Endothelial cell (in vitro differentiated cells): ENCODE measurements at places on chromosomes 5 and 9. TPM values are rescaled to one million over a fixed set of nuclear protein-coding genes. Genes with fewer than 3 reads are reported as not detected.

The SOHLH1 gene
- 0.18 TPM for total RNA-seq

The C5orf58 gene
- total RNA-seq: 0.28 TPM

The GFI1B gene
- not detected for total RNA-seq

The PCDHAC2 gene
- 5.2 TPM for total RNA-seq

The C9orf50 gene
- total RNA-seq: not detected

The MCC gene
- total RNA-seq: 22.7 TPM

DNA sequence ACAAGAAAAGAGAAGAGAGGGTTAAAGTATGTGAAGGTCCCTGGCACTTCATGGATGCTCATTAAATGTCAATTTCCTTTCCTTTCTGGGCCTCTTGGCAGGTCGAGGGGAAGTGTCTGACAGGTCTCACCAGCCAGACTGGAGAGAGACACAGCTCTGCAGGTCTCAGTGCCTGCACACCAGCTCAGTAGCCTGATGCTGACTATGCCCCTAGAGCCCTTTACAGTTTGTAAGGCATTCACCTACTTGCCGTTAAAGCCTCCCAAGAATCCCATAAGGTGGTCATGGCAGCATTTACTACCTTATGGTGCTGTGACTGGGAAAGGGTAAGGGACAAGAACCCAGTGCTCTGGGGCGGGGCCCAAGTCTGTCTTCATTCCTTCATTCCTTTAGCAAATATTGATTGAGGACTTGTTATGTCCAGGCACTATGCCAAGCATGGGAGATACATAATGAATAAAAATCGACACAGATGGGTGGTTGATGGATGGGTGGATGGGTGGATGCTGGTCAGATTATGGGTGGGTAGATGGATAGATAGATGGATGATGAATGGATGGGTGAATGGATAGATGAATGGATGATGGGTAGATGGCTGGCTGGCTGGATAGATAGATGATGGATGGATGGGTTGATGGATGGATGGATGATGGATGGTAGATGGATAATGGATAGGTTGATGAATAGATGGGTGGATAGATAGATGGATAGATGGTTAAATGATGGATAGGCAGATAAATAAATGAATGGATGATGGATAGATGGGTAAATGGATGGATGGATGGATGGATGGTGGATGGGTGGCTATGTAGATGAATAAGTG is 21.3 kb upstream of the KIF12 start:
- H3K4me1 ChIP-seq: peaks cover 12% of the 10 kb centered on the region
- peak overlapping the region; percentile 53 for H3K27ac ChIP-seq
- H3K36me3 ChIP-seq: no peaks in the 10 kb centered on the region
- DNase-seq: no peak

DNA sequence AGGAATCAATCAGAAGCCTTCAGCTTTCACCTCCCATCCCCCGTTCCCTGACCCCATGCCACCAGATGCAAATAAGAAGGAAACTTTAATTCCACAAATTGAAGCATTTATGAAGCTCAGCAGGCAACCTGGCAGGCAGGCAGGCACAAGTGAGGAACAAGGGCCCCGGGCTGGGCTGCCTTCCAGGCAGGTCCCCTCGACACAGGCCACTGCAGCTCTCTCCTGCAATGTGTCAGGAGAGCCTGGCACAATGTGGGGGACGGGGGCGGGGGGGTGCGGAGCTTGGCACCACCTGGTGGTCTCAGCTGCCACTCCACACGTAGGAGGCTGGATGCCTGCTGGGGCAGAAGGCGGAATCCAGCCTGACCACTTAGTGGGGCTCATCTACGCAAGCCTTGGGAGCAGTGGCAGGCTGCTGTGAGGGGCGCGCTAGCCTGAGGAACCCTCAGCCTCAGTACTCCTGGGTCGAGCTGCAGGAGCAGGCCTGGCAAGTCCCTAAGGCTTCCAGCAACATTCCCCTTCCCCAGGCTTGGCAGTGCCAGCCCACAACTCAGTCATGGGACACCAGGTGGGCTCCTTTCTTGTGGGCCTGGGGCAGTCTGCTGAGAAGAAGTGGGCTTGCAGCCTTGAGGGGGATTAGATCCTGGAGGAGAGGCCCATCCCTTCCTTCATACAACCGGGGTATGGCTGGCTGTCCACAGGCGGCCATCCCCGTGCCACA is 50.2 kb upstream of the KCNMB1 start:
- no peak for DNase-seq
- H3K27ac ChIP-seq: no peak overlapping the region
- peaks cover 9% of the 10 kb centered on the region for H3K27me3 ChIP-seq
- peaks cover 2% of the 10 kb centered on the region for H3K4me1 ChIP-seq
- H3K4me3 ChIP-seq: no peak overlapping the region
- no peaks in the 10 kb centered on the region for H3K36me3 ChIP-seq

DNA sequence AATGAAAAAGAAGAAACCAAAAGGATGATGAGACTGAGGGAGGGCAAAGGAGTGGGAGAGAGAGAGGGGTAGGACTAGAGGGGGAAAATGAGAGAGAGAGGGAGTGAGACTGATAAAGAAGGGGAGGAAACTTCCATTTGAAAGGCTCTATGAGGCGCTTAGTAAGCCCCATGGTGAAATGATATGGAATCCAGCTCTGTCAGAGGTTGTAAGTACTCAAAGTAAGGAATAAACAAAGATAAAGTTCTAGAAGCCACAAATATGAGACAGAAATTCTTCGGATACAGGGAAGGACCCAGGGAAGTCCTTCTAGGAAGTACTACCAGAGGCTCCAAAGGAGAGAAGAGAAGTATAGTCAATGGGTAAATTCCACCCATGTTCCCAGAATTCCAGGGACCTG is 21.7 kb upstream of the VLDLR start:
- H3K36me3 ChIP-seq: no peaks in the 10 kb centered on the region
- no peak overlapping the region for H3K27ac ChIP-seq
- H3K4me3 ChIP-seq: no peak overlapping the region
- no peak for DNase-seq

- H3K27me3 ChIP-seq: no peaks in the 10 kb centered on the region
- H3K27ac ChIP-seq: no peak overlapping the region
- no peak for DNase-seq
Observed at GRCh38 chr5:168674893-168675482, 95.8 kb upstream of the PANK3 start.

DNA sequence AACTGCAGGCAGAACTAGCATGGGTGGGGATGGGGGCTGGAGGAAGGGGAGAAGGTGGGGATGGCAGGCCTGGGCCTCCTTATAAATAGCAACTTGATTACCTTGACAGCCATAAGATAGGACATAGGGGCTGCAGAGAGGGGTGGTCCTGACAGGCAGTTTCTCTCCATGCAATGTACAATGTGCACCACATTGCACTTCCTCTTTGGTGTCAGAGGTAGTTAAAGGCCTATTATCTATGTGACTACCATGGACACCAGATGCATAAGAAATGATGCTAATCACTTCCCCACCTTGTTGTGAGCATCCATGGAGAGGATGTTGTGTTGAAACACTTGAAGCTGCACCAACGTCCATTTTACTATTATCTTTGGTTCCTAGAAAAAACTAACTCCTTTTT is 20.2 kb upstream of the SUB1 start:
- H3K36me3 ChIP-seq: no peaks in the 10 kb centered on the region
- H3K27ac ChIP-seq: peak overlapping the region; percentile 27
- peaks cover 3% of the 10 kb centered on the region for H3K27me3 ChIP-seq
- no peak for DNase-seq

- H3K4me3 ChIP-seq: peak overlapping the region; percentile 87
- peak; percentile 47 for DNase-seq
- peaks cover 18% of the 10 kb centered on the region for H3K4me1 ChIP-seq
- H3K27me3 ChIP-seq: peaks cover 18% of the 10 kb centered on the region
- H3K36me3 ChIP-seq: peaks cover 4% of the 10 kb centered on the region
- H3K27ac ChIP-seq: peak overlapping the region; percentile 90
Observed at GRCh38 chr9:93094658-93095204, 1.3 kb upstream of the CARD19 start.

- peaks cover 5% of the 10 kb centered on the region for H3K36me3 ChIP-seq
- peaks cover 4% of the 10 kb centered on the region for H3K4me1 ChIP-seq
- no peaks in the 10 kb centered on the region for H3K27me3 ChIP-seq
- no peak for DNase-seq
Observed at GRCh38 chr5:97021416-97021815, 85.5 kb downstream of the LNPEP start.

- no peaks in the 10 kb centered on the region for H3K4me1 ChIP-seq
- no peaks in the 10 kb centered on the region for H3K36me3 ChIP-seq
- no peak for DNase-seq
Observed at GRCh38 chr5:137086342-137086741, 412.8 kb downstream of the SPOCK1 start.

DNA sequence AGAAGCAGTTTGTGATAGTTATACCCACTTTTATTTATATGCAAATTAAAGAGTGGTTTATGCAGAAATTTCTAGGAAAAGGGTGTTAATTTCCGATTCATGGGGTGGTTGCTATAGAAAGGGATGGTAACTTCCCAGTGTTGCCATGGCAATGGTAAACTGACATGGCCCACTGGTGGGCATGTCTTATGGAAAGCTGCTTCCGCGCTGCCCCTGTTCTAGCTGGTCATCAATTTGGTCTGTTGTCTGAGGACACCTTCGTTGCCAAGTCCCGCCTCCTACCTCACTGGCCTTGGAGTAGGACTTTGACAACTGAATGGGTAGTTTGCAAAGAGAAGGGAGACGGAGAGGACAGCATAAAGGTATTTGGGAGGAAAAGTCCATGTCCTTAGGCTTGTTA is 74.0 kb upstream of the SMIM23 start:
- H3K4me1 ChIP-seq: no peaks in the 10 kb centered on the region
- H3K4me3 ChIP-seq: no peak overlapping the region
- peaks cover 3% of the 10 kb centered on the region for H3K27me3 ChIP-seq
- no peak for DNase-seq
- no peaks in the 10 kb centered on the region for H3K36me3 ChIP-seq

GRCh38 chr5:77367741-77368140 is 124.4 kb downstream of the WDR41 start:
- no peaks in the 10 kb centered on the region for H3K27me3 ChIP-seq
- no peak for DNase-seq
- no peak overlapping the region for H3K27ac ChIP-seq
- no peaks in the 10 kb centered on the region for H3K36me3 ChIP-seq
- H3K4me3 ChIP-seq: no peak overlapping the region

DNA sequence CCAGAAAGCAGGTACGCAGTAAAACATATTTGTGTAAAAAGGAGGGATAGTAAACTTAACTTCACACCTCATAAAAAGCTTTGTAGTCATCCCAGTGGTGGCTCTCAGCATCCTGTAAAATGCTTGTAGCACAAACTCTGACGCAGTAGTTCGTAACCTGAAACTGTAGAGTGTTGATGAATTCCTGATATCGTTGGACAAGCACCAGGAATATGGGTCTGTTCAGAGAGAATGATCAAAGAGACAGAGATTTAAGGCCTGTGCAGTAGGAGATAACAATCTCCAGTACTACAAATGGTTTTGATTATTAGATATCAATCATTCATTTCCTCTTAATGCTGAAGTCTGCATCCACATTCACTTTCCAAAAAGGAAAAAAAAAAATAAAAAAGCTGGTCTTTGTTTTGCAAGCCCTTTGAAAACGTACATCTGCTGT is 148.5 kb downstream of the KIAA0825 start:
- no peaks in the 10 kb centered on the region for H3K36me3 ChIP-seq
- no peaks in the 10 kb centered on the region for H3K4me1 ChIP-seq
- H3K27ac ChIP-seq: no peak overlapping the region
- H3K4me3 ChIP-seq: no peak overlapping the region
- H3K27me3 ChIP-seq: no peaks in the 10 kb centered on the region
- DNase-seq: no peak

GRCh38 chr5:71013575-71013974 is 11.6 kb downstream of the NAIP start:
- no peaks in the 10 kb centered on the region for H3K36me3 ChIP-seq
- DNase-seq: no peak
- H3K27me3 ChIP-seq: no peaks in the 10 kb centered on the region
- no peak overlapping the region for H3K27ac ChIP-seq
- H3K4me3 ChIP-seq: no peak overlapping the region
- H3K4me1 ChIP-seq: peaks cover 3% of the 10 kb centered on the region

DNA sequence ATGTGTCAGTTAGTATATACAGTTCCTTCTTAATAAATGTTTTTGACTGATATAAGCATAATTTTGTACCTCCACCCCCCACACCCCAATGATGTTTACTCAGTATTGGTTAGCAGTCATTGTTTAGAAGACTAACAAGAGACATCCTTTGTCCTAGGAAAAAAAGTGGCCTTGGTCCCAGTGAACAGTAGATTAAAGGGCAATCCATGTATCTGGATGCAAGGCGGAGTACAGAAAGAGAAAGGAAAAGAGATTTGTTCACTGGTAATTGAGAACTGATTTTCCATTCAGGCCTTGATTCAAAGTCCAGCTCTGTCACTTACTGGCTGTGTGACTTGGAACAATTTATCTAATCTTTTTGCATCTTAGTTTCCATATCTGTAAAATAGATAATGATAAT is 4.6 kb downstream of the RALGPS1 start:
- no peak overlapping the region for H3K27ac ChIP-seq
- H3K27me3 ChIP-seq: peaks cover 3% of the 10 kb centered on the region
- H3K4me1 ChIP-seq: peaks cover 7% of the 10 kb centered on the region
- H3K36me3 ChIP-seq: no peaks in the 10 kb centered on the region
- no peak for DNase-seq

- no peaks in the 10 kb centered on the region for H3K27me3 ChIP-seq
- no peaks in the 10 kb centered on the region for H3K36me3 ChIP-seq
- H3K27ac ChIP-seq: no peak overlapping the region
- no peak overlapping the region for H3K4me3 ChIP-seq
- DNase-seq: no peak
Observed at GRCh38 chr9:101434998-101435397, 576 bp downstream of the ALDOB start.

- no peak overlapping the region for H3K4me3 ChIP-seq
- H3K36me3 ChIP-seq: no peaks in the 10 kb centered on the region
- no peaks in the 10 kb centered on the region for H3K27me3 ChIP-seq
- DNase-seq: no peak
Observed at GRCh38 chr5:39197556-39197955, 21.8 kb downstream of the FYB1 start.

GRCh38 chr5:69493396-69494133 is 975 bp downstream of the OCLN start:
- peak overlapping the region; percentile 93 for H3K4me3 ChIP-seq
- peaks cover 12% of the 10 kb centered on the region for H3K4me1 ChIP-seq
- peaks cover 4% of the 10 kb centered on the region for H3K27me3 ChIP-seq
- H3K36me3 ChIP-seq: no peaks in the 10 kb centered on the region
- peak overlapping the region; percentile 18 for H3K27ac ChIP-seq
- peak; percentile 38 for DNase-seq

- H3K36me3 ChIP-seq: no peaks in the 10 kb centered on the region
- H3K27me3 ChIP-seq: peaks cover 3% of the 10 kb centered on the region
- H3K27ac ChIP-seq: no peak overlapping the region
- peak overlapping the region; percentile 67 for H3K4me3 ChIP-seq
Observed at GRCh38 chr9:137453643-137454081, 5.5 kb downstream of the NSMF start.

- no peak overlapping the region for H3K27ac ChIP-seq
- H3K27me3 ChIP-seq: no peaks in the 10 kb centered on the region
- no peak for DNase-seq
- peaks cover 16% of the 10 kb centered on the region for H3K4me1 ChIP-seq
- H3K36me3 ChIP-seq: no peaks in the 10 kb centered on the region
- no peak overlapping the region for H3K4me3 ChIP-seq
Observed at GRCh38 chr5:154723740-154724505, 31.3 kb upstream of the LARP1 start.

GRCh38 chr5:19865336-19866089 is 122.5 kb downstream of the CDH18 start:
- no peak overlapping the region for H3K4me3 ChIP-seq
- no peak for DNase-seq
- H3K27me3 ChIP-seq: no peaks in the 10 kb centered on the region
- H3K36me3 ChIP-seq: no peaks in the 10 kb centered on the region
- H3K4me1 ChIP-seq: no peaks in the 10 kb centered on the region
